ENCODE measurements at places on chromosomes 11 and 22.

DNA sequence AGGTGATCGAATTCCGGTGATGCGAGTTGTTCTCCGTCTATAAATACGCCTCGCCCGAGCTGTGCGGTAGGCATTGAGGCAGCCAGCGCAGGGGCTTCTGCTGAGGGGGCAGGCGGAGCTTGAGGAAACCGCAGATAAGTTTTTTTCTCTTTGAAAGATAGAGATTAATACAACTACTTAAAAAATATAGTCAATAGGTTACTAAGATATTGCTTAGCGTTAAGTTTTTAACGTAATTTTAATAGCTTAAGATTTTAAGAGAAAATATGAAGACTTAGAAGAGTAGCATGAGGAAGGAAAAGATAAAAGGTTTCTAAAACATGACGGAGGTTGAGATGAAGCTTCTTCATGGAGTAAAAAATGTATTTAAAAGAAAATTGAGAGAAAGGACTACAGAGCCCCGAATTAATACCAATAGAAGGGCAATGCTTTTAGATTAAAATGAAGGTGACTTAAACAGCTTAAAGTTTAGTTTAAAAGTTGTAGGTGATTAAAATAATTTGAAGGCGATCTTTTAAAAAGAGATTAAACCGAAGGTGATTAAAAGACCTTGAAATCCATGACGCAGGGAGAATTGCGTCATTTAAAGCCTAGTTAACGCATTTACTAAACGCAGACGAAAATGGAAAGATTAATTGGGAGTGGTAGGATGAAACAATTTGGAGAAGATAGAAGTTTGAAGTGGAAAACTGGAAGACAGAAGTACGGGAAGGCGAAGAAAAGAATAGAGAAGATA lies at the start of gene MALAT1:
TSS of gene MALAT1 (plus strand) at position 69 of the 736 bp plus-strand sequence.
- DNase-seq = peak; percentile 98

DNA sequence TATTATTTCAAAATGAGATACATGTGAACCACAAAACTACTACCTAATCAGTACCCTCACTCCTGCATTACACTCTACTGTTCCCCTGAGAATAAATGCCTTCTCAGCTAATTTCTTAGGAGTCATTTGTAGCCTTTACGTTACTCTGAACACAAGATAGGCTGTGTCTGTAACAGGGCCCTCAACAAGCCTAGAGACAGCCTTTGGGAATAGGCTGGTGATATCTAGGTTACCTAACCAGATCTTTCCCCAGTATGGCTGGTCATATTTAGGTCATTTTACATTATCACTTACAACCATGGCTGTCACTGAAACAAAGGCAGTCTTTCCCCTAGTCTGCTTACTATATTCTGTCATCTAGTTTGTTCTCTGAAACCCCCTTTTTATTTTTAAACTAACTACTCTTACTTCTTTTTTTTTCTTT lies 14.2 kb downstream of the ATM start:
- no peak for DNase-seq

DNA sequence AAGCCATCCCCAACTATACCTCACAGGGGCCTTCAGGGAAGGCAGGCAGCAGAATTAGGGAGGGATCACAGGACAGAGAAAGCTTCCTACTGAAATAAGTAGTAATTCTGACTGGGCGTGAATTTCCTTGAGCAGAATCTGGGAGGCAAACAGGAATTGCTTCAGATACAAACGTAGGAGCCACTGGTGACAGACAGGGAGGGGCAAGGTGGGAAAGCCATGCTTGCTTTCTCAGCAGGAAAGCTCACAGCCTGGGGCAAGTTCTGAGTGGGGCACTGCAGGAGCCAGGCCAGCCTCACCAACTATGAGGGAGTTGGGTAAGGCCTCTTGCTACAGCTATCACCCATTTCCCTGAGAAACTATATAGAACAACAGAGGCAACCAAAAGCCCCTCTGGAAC lies 43.6 kb downstream of the ARHGAP32 start:
- DNase-seq = no peak

- DNase-seq = no peak
These were observed 214.3 kb downstream of the NXPE2 start for GRCh38 chr11:114892381-114893197.

GRCh38 chr22:49347376-49347775 lies 480.3 kb downstream of the BRD1 start:
- DNase-seq = no peak

GRCh38 chr11:123905826-123906225 lies 3.9 kb downstream of the OR8D4 start:
- no peak for DNase-seq

DNA sequence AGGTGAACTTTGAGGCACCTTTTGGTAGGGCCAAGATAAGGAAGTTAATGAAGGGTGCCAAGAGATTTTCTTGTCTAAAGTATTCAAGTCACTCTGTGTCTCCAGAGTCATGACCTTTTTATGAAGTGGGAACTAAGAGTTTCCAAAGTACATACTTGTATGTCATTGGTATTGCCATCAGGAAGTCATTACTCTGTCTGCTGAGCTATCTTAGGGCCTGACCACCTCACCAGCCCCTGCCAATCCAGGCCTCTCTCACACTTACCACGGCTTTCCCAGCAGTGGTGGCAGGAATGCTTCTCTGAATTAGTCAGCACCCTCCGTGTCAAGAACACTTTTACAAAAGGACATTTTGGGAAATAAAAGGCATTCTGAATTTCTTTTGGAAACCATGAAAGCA lies 192.8 kb upstream of the MTNR1B start:
- no peak for DNase-seq

- peak; percentile 58 for DNase-seq
These were observed 104.2 kb downstream of the WT1 start for GRCh38 chr11:32331098-32331497.

- no peak for DNase-seq
These were observed 199.5 kb downstream of the TENM4 start for GRCh38 chr11:79241205-79241851.

- no peak for DNase-seq
These were observed 1.7 kb upstream of the CRYBB1 start for GRCh38 chr22:26619510-26619909.

- no peak for DNase-seq
These were observed 2.3 kb downstream of the NARS2 start for GRCh38 chr11:78572394-78572793.

- no peak for DNase-seq
These were observed 68.3 kb upstream of the SLC6A5 start for GRCh38 chr11:20530942-20531703.

GRCh38 chr11:100636536-100636935 lies 50.6 kb upstream of the ARHGAP42 start:
- DNase-seq = no peak

DNA sequence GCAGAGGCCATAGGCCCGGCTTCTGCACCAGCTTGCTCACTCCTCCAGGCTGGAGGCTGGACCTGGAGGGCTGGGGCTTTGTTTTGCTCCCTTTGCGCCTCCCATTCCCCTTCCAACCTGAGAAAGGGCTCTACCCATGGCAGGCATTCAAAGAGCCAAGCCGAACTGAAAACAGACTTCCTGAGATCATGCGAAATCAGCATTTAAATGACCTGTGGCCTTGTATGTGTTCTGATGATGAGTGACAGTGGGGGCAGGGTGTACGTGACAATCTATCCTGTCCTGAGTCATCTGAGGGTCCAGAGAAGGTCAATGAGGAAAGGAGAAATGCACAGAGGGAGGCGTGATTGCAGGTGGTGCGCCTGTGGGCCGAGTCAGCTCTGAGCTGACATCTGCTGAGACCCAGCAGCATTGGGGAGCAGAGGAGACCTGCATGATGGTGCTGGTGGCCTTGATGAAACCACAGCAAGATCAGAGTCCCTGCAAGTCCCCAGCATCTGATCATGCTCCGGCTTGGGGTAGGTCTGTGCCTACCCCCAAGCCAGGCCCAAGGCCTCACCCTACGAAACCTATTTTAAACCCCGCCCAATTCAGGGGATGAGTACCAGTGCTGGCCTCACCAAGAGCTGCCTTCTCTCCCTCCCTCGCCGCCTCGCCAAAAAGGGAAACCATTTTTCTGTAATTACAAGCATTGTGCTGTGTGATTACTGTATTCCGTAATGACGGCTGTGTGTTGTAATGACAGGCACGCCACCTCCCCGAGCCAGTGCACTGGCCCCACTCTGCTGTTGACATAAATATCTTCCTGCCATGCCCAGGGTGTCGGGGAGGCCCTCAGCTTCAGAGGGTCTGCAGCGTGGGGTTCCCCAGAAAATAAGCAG lies 95.2 kb upstream of the ANO1 start:
- DNase-seq = no peak

- DNase-seq = peak; percentile 30
These were observed 16.9 kb downstream of the CDPF1 start for GRCh38 chr22:46233231-46233630.

DNA sequence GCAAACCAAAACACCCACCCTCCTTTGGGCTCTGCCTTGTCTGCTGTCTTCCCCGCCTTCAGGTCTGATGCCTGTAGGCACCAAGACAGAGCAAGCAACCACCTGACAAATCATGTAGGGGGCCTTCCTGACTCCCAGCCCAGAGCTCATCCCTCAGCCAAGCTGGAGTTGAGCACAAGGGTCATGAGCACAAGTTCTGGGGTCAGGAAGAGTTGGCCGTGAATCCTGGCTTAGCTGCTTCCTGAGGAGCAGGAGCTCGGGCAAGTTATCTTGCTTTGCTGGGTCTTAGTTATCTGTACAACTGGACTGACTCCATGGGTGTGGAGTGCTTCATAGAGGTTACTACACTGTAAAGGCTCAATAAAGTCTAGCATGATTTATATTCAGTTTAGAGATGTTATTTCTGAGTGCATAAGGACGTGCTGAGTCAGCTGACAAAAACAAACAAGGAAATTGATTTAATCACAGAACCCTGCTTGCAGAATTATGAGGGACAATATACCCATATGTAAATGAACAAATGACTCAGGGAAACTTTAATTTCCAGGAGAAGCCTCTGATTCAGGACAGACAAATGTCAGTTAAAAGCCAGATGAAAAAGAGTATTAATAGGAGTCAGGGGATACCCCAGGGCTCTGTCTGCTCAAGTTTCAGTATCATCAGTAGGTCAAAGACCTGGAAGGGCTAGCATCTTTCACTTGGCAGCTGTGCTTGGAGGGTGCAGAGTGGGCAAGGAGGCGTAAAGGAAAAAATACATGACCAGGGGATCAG lies 15.0 kb upstream of the APOA1 start:
- peak; percentile 42 for DNase-seq

DNA sequence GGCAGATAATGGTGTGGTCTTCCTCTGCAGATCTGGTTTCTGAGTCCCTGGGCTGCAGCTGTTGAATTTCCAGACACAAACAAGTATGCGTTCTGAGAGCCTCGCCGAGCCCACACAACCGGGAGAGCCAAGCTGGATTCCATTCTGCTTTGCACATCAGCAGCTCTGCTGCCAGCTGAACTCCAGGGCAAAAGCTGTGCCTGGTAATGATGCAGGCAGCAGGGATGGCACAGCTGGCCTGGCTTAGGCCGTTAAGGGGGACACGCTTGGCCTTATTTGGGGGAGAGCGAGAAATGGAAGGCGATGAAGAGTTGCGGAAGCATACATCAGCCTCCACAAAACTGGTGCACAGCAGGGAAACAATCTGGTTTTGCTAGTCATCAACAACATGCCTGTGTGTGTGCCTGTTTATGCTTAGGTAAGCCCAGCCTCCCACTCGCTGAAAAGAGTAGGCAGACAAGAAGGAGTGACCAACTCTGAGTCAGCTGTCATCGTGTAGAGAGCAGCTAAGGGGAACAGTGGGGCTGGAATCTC lies 25.1 kb downstream of the ADAMTS8 start:
- peak; percentile 92 for DNase-seq

DNA sequence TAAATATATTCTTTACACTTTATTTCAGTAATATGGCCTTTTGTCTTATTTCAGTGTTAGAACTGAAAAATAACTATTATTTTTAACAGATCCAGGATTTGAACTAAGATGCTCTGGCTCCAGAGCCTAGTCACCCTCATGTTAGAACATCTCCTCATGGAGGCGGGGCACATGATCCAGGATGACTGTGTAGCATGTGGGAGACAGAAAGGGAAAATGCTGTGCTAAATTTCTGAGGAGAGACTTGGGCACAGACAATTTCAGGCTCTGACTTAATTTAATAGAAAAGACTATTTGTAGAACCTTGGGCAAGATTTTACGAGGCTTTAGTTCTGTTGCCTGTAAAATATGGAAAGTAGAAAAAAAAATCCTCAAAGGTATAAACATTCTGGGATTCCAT lies 24.1 kb downstream of the CTSC start:
- DNase-seq = peak; percentile 56

DNA sequence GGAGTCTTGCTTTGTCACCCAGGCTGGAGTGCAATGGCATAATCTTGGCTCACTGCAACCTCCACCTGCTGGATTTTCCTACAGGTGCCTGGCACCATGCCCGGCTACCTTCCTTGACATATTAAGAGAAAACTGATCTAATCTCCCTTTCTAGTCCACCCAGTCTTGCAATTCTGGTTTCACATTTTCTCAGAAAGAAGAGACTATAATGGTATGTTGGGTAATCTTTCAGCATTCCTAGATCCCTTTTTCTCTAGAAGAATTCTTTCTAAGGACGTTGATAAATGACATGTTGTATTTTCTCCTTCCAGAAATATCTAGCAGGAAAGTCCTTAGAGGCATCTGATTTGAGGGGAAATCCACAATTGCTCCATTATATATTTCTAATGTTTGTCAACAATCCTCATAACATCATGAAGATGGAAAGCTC lies 10.4 kb upstream of the HSPA8 start:
- DNase-seq = no peak

DNA sequence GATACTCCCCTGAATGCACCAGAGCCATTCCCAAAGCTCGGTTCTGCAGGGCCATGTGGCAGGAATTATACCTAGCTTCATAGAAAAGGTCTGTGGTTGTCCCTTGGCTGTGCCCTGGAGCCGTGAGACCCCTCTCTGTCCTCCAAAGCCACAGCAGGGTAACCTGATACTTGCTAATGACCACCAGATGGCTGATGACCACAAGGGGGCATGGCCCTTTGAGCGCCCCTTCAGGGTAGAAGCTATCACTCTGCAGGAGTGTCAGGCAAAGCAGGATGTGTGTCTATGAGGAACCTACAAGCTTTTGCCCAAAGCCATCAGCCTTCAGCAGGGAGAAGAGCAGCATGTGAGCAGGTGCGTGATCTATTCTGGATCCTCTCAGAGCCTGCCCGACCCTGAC lies 95.3 kb downstream of the NTM start:
- DNase-seq = no peak

- no peak for DNase-seq
These were observed 122.5 kb downstream of the APIP start for GRCh38 chr11:34793666-34794065.

GRCh38 chr11:72812967-72813739 lies 1.1 kb upstream of the ATG16L2 start:
- peak; percentile 69 for DNase-seq

DNA sequence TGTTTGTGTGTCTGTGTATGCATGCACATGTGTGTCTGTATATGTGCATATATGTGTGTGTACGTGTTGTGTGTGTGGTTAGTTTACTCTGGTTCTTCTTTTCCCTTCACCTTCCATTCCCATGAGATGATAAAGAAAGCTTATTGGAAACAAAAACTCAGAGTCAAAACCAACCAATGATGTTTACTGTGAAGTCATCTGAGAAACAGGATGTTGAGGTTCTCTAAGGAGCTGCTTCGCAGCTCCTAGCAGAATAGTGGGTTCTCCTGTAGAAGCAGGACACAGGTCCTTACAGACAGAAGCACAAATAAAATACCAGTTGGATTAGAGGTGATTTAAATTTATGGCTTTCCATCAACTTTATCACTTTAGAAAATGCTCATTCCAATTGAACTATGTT lies 256.1 kb upstream of the PLET1 start:
- no peak for DNase-seq

All from cardiac fibroblast (primary cell).